ENCODE measurements at places on chromosomes 12 and 14. TPM values are rescaled to one million over a fixed set of nuclear protein-coding genes. Genes with fewer than 3 reads are reported as not detected.

- DNase-seq: no peak
These were observed 70.3 kb upstream of the NR2C1 start for GRCh38 chr12:95143621-95144205.

GRCh38 chr14:100409651-100410050, 86.5 kb downstream of the SLC25A47 start:
- DNase-seq: no peak

Gene TMEM233
- total RNA-seq: 11.6 TPM

DNA sequence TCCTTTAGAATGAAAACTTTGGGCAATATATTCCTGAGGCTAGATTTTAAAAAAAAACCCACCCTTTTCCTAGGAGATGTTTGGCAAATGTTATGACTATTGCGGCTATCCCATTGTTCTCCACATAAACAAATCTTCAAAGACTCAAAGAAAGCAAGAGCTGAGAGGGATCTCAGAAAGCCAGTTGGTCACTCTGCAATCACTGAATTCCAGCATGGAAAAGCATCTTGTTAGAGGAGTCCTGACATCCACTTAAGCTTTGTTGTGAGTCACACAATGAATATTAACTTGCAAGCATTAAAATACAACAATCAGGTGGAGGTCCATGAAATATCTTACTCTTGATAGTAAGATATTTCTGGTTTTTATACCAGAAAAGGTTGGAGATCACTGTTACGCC, 11.0 kb upstream of the PTPRB start:
- no peak for DNase-seq

DNA sequence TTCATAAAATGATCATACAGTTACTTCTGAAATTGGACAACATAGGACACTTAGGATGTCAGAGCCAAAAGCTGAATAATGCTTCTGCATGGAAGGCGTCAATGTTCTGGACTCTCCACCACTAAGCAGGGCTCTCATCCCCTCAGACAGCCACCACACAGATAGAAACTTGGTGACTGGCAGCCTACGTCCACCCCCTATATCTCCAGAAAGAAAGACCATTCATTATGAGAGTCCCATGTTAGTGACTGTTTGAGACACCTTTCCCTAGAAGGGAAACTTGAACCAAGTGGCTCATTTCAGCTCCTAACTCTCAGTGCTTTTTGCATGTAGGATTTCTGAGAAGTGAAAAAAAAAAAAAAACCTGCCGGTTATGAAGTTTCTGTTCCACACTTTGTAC, 251.0 kb upstream of the FKBP4 start:
- no peak for DNase-seq

GRCh38 chr14:21346532-21347135, 37.2 kb downstream of the SUPT16H start:
- DNase-seq: no peak

DNA sequence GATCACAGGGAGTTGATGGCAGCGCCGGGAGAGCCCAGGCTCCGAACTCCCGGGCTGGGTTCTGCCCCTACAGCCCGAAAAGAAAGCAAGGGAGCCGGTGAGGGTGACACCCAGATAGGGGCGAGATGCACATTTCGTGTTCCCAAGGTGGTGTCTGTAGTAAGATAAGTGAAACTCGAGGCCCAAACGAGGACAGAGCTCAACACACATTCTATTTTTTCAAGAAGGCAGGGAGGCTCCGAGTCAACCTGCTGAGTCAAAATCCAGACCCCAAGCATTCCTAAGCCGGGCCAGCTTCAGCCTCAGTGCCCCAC, 24.2 kb upstream of the YY1 start:
- no peak for DNase-seq

GRCh38 chr12:95975491-95975890, 20.7 kb downstream of the HAL start:
- DNase-seq: no peak

GRCh38 chr12:8077207-8077606, 4.9 kb upstream of the NECAP1 start:
- DNase-seq: no peak

Gene C2CD5
- total RNA-seq: 6.4 TPM

Gene PTPN21
- total RNA-seq: 14.8 TPM

Gene PAPLN
- total RNA-seq: 0.79 TPM

- DNase-seq: no peak
These were observed 49.9 kb upstream of the TBX3 start for GRCh38 chr12:114733919-114734318.

GRCh38 chr12:11652351-11653040, 3.0 kb downstream of the ETV6 start:
- DNase-seq: no peak

DNA sequence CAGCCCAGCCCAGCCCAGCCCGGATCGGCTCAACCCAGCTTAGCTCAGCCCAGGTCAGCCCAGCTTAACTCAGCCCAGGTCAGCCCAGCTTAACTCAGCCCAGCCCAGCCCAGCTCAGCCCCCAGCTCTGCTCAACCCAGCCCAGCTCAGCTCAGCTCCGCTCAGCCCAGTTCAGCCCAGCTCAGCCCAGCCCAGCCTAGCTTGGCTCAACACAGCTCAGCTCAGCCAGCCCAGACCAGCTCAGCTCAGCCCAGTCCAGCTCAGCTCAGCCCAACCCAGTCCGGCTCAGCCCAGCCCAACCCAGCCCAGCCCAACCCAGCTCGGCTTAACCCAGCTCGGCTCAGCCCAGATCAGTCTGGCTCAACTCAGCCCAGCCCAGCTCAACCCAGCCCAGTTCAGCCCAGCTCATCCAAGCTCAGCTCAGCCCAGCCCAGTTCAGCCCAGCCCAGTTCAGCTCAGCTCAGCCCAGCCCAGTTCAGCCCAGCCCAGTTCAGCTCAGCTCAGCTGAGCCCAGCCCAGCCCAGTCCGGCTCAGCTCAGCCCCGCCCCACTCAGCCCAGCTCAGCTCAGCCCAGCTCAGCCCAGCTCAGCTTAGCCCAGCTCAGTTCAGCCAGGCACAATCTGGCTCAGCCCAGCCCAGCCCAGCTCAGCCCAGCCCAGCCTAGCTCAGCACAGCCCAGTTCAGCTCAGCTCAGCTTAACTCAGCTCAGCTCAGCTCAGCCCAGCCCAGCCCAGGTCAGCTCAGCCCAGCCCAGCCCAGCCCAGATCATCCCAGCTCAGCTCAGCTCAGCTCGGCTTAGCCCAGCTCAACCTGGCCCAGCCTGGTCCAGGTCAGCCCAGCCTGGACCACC, 331.7 kb downstream of the TMEM121 start:
- DNase-seq: peak; percentile 53

GRCh38 chr12:76859611-76860010, 19.2 kb downstream of the CSRP2 start:
- DNase-seq: no peak

DNA sequence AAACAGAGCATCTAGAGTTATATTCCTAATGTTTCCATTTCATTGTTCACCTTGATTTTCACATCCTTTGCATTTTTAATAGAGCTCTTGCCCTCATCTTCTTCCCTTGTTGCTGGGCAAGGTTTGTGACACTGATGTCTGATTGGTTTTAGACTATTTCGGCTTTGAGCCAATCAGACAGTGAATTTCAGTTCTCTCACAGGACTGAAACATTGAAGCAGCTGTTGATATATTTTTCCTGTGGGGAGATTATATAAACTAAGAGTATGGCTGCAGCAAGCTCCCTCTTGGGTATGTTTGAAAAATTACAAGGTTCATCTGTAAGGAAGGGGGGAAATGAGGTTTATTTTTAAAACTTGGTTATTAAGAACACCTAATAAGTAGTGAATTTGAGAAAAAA, 51.2 kb downstream of the ATF7IP start:
- DNase-seq: no peak

Gene BLOC1S1
- 127 TPM for total RNA-seq

Gene PPP1R36
- total RNA-seq: 0.71 TPM

DNA sequence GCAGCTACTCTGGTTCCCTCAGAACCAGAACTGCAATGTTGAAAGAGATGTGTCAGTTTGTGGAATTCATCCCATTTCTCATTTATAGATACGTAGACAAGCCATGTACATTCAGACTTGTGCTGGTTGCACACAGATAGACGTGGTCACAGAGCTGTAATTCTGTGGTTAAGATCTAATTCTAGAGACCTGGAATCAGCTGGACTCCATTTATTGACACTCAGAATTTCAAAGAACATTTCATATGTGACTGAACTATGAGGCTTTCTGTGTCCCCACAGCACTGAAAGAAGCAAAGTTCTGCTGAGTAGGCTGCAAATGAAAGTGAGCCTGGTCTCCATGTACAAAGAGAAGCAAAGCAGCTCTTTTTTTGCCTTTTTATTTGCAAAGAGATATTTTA, 220.2 kb upstream of the NAV3 start:
- no peak for DNase-seq

GRCh38 chr14:55650992-55651391, 71.0 kb downstream of the KTN1 start:
- no peak for DNase-seq

DNA sequence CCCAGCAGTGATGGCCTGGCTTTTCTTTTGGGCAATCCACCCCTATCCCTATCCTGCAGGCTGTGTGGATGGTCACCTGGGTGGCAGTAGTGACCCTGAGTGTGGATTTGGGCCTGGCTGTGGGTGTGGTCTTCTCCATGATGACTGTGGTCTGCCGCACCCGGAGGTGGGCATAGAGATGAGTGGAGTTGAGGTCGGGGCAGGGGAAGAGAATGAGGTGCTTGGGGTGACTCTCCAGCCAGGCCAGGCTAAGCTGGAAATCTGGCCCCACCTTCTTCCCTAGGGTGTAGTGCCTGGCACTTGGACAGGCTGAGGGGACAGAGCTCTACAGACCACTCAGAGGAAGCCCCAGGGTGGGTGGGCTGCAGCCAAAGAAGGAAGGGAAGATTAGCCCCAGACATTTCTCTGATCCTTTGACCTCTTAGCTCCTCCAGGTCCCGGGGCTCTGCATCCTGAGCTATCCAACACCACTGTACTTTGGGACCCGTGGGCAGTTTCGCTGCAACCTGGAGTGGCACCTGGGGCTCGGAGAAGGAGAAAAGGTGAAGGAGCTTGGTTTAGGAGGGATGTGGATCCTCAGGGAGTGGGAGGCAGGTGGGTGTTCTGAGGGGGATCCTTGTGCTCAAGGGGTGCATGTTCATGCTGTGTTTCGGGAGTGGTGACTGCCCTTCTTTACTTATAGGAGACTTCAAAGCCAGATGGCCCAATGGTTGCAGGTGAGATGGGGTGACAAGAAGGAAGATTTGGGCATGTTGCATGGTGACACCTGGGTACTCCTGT, 8.4 kb downstream of the B4GALNT1 start:
- DNase-seq: no peak

GRCh38 chr14:104478656-104479055, 100.9 kb upstream of the C14orf180 start:
- DNase-seq: no peak

Gene PLEKHH1
- total RNA-seq: 1.1 TPM

DNA sequence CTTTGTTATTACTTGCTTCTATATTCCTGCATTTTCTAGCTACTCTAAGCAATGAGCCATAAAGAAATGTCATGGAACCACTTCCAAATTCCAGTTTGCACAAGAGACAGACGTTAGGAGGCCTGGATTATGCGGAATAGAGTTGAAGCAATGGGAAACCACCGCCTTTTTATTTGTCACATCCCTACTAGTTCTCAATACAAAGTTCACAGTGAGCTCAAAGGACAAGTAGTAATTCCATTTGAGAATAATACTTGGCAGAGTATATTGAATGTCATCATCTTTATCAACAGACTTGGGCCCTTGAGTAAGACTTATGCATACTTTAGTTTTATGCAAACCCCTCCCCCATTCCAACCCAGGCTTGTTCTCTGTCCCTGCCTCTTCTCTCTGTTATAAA, 3.7 kb upstream of the SLC15A5 start:
- no peak for DNase-seq

Gene INSM2
- not detected for total RNA-seq

GRCh38 chr12:110577864-110578693, 5.0 kb downstream of the PPTC7 start:
- DNase-seq: no peak

- no peak for DNase-seq
These were observed 2.4 kb downstream of the PRR13 start for GRCh38 chr12:53443955-53444354.

Gene ANKRD33
- not detected for total RNA-seq

GRCh38 chr14:70254476-70254961, 65.8 kb upstream of the SLC8A3 start:
- DNase-seq: peak; percentile 47

Gene NPC2
- 31.6 TPM for total RNA-seq

DNA sequence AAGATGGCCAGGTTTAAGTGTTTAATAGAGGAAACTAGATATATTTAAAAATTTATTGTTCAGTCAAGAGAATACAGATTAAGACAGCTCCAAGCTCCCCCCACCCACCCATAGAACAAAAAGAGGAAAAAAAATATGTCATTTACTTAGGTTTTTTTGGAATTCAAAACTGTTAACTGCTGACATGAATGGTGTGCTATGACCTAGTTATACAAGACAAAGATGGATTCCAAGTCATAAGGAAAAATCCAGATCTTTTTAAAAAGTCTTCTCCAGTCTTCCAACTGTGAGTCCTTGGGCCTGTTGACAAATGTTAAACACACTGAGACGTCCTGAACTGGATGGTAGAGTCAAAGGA, 1.3 kb upstream of the SETD1B start:
- no peak for DNase-seq

DNA sequence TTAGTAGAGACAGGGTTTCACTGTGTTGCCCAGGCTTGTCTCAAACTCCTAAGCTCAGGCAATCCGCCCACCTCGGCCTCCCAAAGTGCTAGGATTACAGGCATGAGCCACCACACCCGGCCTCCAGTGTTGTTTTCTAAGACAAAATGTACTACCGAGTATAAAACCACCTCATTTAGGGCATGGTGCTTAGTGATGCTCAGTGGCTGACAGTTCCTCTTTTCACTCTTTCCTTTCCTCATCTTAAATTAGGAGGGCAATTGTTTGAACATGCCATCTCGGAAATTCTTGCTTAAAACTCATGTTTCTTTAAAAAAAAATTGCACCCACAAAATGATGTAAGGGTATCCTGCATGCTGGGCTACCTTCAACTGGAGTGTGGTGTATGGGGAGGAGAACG, 89.0 kb downstream of the RFX4 start:
- no peak for DNase-seq

DNA sequence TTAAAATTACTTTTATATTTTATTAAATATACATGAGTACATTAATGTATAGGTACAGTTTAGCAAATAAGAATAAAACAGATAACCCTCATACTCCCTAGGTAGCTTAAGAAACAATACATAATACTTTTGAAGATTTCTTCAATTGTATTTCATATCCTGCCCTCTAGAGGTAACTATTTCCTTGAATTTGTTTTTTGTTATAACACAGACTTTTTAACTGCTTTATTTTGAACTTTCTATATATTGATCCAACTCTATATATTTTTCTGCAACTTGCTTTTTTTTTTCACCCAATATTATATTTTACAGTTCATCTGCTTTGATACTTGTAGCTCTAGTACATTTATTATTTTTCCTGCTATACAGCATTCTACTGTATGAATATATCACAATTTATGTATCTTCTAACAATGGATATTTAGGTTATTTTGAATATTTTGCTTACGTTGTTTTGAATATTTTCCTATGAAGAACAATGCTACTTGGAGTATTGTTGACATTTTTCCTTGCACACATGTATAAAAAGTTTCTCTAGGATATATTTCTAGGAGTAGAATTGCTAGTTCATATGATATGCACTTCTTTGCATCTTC, 72.8 kb upstream of the ABCD2 start:
- DNase-seq: no peak

- no peak for DNase-seq
These were observed 127.7 kb downstream of the DACT1 start for GRCh38 chr14:58765418-58765831.

Gene POTEG
- total RNA-seq: not detected

Gene HOXC9
- total RNA-seq: 7.1 TPM
